ENCODE measurements at places on chromosomes 11 and 22. TPM values are rescaled to one million over a fixed set of nuclear protein-coding genes. Genes with fewer than 3 reads are reported as not detected.

Gene IFITM1
- polyA plus RNA-seq = 3.6 TPM

Gene MMP7
- polyA plus RNA-seq = not detected

Gene XKR3
- not detected for polyA plus RNA-seq

Gene TTLL12
- polyA plus RNA-seq = 1.3 TPM

Gene C11orf97
- not detected for polyA plus RNA-seq

Gene KRTAP5-7
- not detected for polyA plus RNA-seq

Gene OR51I1
- not detected for polyA plus RNA-seq

Gene CDCA5
- polyA plus RNA-seq = 1.8 TPM

Gene NLRP14
- polyA plus RNA-seq = 0.07 TPM

Gene SCO2
- polyA plus RNA-seq = not detected

Gene OPCML
- 43.2 TPM for polyA plus RNA-seq

Gene SLC25A45
- not detected for polyA plus RNA-seq

Gene IGSF9B
- 0.11 TPM for polyA plus RNA-seq

Gene GRK3
- 0.98 TPM for polyA plus RNA-seq

Gene HBG1
- polyA plus RNA-seq = not detected

Gene RIMBP3B
- 0.15 TPM for polyA plus RNA-seq

Gene LRP5
- not detected for polyA plus RNA-seq

Gene APOL4
- polyA plus RNA-seq = not detected

Gene OSM
- polyA plus RNA-seq = not detected

Gene PLEKHB1
- 18.4 TPM for polyA plus RNA-seq
